ENCODE measurements at places on chromosomes 11 and 22. TPM values are rescaled to one million over a fixed set of nuclear protein-coding genes. Genes with fewer than 3 reads are reported as not detected.

- peaks cover 4% of the 10 kb centered on the region for H3K27me3 ChIP-seq
- peak overlapping the region; percentile 89 for H3K4me3 ChIP-seq
- DNase-seq: peak; percentile 43
Observed at GRCh38 chr22:23856721-23857605, 712 bp upstream of the SLC2A11 start.

- no peaks in the 10 kb centered on the region for H3K4me1 ChIP-seq
- DNase-seq: no peak
- no peak overlapping the region for H3K27ac ChIP-seq
- no peak overlapping the region for H3K4me3 ChIP-seq
- no peaks in the 10 kb centered on the region for H3K36me3 ChIP-seq
Observed at GRCh38 chr22:32911503-32911902, 110.0 kb downstream of the TIMP3 start.

- DNase-seq: peak; percentile 75
- H3K4me3 ChIP-seq: no peak overlapping the region
- H3K4me1 ChIP-seq: peaks cover 26% of the 10 kb centered on the region
- peak overlapping the region; percentile 50 for H3K27ac ChIP-seq
- peaks cover 6% of the 10 kb centered on the region for H3K36me3 ChIP-seq
Observed at GRCh38 chr22:37260901-37261336, 16.9 kb upstream of the RAC2 start.

- no peak overlapping the region for H3K27ac ChIP-seq
- H3K36me3 ChIP-seq: peaks cover 43% of the 10 kb centered on the region
- no peak overlapping the region for H3K4me3 ChIP-seq
- H3K4me1 ChIP-seq: peaks cover 28% of the 10 kb centered on the region
- H3K27me3 ChIP-seq: no peaks in the 10 kb centered on the region
- DNase-seq: no peak
Observed at GRCh38 chr22:27866135-27867084, 52.6 kb downstream of the PITPNB start.

Gene DDX6
- 143 TPM for total RNA-seq

Gene KRTAP5-7
- total RNA-seq: not detected

DNA sequence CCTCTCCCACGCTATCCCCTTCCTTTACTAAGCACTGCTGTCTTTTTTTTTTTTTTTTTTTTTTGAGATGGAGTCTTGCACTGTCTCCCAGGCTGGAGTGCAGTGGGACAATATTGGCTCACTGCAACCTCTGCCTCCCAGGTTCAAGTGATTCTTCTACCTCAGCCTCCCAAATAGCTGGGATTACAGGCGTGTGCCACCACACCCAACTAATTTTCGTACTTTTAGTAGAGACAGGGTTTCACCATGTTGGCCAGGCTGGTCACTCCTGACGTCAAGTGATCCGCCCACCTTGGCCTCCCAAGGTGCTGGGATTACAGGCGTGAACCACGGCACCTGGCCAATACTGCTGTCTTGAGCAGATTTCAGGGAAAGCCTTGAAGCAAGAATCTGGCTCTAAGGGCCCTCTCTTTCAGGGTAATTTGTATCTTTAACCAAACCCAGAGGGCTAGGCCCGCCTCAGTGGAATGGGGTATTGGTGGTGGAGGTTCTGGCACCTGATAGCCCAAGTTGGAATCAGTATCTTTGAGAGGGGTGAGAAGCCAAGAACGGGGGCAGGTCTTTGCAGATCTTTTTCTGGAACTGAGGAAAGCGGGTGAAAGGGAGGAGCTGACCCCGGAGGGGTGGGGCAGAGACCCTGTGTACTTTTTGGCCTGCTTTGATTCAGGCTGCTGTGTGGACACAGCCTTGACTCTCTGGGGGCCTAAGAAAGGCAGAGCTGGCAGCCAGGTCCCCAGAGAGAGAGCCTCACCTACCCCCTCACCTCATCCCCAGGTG is 37.0 kb downstream of the TRIOBP start:
- no peaks in the 10 kb centered on the region for H3K36me3 ChIP-seq
- H3K27me3 ChIP-seq: peaks cover 4% of the 10 kb centered on the region
- H3K4me3 ChIP-seq: no peak overlapping the region
- no peak for DNase-seq
- no peaks in the 10 kb centered on the region for H3K4me1 ChIP-seq
- no peak overlapping the region for H3K27ac ChIP-seq

Gene KCNC1
- total RNA-seq: not detected

GRCh38 chr11:57980201-57980600 is 43.5 kb upstream of the OR9Q1 start:
- no peak overlapping the region for H3K27ac ChIP-seq
- no peak overlapping the region for H3K4me3 ChIP-seq
- H3K36me3 ChIP-seq: no peaks in the 10 kb centered on the region

DNA sequence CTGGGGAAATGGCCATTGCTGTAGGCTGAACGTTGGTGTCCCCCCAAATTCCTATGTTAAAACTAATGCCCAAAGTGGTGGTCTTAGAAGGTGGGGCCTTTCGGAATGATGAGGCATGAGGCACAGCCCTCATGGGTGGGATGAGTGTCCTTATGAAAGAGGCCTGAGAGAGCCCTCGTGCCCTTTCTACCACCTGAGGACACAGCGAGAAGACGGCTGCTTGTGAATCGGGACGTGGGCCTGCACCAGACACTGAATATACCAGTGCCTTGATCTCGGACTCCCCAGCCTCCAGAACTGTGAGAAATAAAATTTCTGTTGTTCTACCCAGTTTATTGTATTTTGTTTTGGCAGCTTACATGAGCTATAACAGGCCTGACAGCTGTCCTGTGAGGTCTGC is 162.9 kb upstream of the B3GAT1 start:
- H3K36me3 ChIP-seq: no peaks in the 10 kb centered on the region
- peaks cover 18% of the 10 kb centered on the region for H3K27me3 ChIP-seq
- H3K4me3 ChIP-seq: no peak overlapping the region
- no peaks in the 10 kb centered on the region for H3K4me1 ChIP-seq
- no peak overlapping the region for H3K27ac ChIP-seq
